OCI-M1 (cell line): ENCODE measurements at places on chromosomes 4 and X.

- no peak for DNase-seq
Measured at GRCh38 chr4:146113171-146113570, 62.3 kb upstream of the LSM6 start.

DNA sequence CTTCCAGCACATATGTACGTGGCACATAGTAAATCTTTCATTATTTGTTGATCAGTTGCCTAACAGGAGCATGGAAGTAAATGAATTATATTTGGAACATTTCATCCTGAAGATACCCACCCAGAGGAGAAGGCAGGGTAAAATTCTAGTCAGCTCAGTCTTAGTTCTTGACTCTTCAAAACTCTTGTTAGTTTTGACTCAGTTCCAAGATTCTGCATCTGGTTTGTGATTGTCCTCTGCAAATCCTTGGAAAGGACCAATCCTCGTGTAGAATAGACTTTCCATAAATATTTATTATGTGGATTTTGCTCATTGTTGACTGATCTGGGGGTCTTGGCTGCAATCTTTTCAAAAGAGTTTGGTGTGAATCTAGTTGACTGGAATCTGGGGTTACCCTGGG lies 257.5 kb upstream of the FAT1 start:
- DNase-seq: no peak

GRCh38 chr4:138616775-138617174 lies 374.6 kb upstream of the SLC7A11 start:
- DNase-seq: no peak

DNA sequence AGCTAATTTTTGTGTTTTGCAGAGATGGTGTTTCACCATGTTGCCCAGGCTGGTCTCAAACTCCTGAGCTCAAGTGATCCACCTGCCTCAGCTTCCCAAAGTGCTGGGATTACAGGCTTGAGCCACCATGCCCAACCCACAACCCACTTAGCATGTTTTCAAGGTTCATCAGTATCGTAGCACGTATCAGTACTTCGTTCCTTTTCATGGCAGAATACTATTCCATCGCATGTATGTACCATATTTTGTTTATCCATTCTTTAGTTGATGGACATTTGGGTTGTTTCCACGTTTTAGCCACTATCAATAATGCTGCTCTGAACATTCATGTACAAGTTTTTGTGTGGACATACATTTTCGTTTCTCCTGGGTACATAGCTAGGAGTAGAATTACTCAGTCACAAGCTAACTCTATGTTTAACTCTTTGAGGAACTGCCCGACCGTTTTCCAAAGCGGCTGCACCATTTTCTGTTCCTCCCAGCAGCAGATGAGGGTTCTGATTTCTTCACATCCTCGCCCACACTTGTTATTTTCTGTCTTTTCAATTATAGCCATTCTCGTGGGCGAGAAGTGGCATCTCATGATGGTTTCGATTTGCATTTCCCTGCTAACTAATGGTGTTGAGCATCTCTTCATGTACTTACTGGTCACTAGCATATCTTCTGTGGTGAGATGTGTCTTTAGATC lies 32.5 kb downstream of the MAN2B2 start:
- no peak for DNase-seq

DNA sequence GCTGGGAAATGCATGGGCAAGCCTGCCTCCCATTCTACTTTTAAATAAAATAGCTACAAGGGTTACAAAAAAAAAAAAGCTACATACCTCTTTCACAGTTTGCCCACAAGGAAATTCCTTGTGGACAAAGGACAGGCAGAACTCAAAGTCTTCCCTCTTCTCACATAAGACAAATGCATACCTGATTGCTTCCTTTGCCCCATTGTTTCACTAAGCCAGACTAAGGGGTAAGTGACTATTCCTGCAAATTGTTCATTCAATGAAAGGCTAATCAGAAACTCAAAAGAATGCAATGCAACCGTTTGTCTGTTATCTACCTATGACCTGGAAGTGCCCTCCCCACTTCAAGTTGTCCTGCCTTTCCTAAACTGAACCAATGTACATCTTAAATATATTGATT lies 780.6 kb downstream of the FAM133A start:
- DNase-seq: no peak

DNA sequence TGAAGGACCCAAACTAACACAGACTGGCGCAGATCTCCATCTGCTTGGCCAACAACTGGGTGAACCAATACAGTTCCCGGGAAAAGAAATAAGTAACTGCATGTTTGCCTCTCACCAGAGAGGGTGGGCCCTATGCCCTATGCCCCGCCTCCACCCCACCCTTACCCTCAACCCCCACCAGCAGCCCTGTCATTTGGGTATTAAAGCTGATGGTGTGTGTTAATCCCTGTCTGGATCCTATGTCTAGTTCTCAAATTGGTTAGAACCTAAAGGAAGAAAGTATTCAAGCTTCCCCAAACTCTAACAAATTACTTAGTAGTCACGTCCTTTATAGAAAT lies 19.0 kb downstream of the SMPX start:
- DNase-seq: no peak

DNA sequence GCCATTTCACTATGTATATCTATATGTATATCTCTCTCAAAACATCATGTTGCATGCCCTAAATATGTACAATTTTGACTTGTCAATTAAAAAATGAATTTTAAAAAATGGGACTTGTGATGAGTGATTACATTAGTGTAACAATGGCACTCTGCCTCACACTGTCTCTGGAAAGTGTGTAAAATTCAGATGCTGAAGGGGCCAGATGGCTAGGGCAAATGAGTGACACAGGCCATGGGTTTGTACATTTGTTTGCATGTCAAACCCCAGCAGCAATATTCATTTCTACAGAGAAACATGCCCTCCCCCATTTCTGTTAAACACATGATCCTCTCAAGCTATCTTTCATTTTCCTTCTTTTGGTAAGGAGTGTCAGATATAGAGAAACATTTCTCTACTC lies 8.1 kb downstream of the SCARB2 start:
- no peak for DNase-seq

- no peak for DNase-seq
Measured at GRCh38 chr4:76596713-76597112, 161.7 kb downstream of the SHROOM3 start.

DNA sequence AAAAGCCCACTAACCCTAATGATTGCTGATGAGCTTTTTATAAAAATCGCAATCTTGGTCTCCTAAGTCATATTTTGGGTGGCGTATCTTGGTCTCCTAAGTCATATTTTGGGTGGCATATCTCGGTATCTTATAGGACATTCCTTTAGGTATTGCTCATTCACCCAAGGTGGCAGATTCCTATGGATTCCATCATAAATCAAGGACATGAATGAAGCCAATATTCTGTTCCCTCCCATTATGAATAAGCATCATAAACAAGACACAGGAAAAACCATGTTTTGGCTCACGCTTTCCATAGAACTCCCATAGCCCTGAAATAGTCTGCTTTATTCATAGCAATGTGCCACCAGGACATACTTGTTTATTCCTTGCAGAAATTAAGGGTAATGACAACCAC lies 95.0 kb upstream of the CD99 start:
- DNase-seq: no peak

GRCh38 chr4:184893801-184894571 lies 68.2 kb upstream of the ACSL1 start:
- no peak for DNase-seq

- no peak for DNase-seq
Measured at GRCh38 chrX:11619441-11619840, 46.3 kb downstream of the ARHGAP6 start.

DNA sequence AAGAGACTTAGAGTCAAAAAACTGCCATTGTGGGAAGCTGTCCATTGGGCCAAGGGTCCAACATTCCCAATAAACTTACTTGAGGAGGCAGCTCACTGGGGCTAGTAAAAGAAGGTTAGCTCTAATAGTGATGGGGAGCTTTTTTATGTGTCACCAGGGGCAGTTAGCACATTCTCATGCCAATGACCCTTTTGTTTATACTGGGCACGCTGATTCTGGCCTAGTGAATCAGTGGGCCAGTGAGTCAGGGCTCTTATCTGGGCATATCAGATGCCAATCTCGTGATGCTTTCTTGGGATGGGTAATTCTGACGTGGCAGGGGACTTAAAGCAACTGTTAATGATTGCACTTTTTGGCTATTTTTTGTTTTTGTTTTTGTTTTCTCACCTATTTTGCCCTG lies 27.8 kb downstream of the TCEAL1 start:
- DNase-seq: no peak

DNA sequence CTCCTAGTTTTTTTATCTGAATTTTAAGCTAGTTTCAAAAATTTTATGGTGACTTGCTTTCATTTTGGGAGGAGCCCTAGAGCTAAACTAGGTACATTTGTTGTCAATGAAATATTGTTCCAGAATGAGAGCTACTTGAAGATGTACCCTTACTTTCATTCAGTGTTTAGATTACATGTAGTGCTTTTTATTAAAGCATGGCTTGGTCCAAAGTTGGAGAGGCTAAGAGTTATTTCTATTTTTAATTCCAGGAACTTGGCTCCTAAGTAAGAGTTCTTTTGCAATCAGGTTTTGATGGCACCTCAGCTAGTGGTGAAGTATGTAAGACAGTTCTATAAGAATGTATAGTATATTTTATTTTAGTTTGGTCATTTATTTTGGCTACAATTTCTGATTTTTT lies 165.5 kb downstream of the PRR32 start:
- DNase-seq: no peak

DNA sequence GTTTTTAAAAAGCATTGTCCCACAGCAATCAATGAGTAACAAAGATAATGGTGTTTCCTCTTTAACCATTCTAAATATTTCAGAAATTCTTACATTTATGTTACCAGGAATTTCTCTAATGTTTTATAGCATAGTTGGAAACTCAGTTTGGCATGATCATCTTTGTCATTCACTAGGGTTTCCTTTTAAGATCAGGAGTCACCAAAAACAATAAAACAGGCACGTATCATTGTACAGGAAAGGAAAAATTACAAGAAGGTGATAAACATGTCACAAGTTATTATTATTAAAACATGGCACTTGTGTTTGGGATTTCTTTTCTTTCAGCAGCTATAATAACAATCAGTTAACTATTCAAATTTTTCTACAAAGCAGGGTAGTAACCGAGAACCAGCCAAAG lies 84.0 kb downstream of the SLC10A7 start:
- DNase-seq: peak; percentile 44

DNA sequence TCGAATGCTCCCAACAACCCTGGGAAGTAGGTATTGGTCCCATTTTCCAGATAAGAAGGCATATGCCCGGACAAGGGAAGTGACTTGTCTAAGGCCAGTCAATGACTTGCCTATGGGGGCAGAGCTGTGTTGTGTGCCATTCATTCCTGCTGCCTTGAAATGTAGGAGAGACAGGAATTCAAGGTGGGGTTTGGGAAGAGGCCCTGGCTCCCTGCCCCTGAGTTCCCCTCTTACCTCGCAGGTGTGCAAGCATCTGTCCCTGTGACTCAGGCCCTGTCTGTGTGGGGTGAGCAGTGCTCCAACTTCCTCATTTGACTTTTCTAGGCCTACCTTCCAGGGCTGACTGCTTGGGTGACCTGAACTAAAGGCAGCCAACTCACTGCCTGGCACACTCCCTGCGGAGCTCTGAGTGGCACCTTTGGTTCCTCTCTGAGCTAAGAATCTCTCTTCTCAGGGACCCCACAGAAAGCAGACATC lies 5.1 kb downstream of the EFNB1 start:
- DNase-seq: no peak

- peak; percentile 38 for DNase-seq
Measured at GRCh38 chr4:125316401-125316790, 1.6 kb downstream of the FAT4 start.

DNA sequence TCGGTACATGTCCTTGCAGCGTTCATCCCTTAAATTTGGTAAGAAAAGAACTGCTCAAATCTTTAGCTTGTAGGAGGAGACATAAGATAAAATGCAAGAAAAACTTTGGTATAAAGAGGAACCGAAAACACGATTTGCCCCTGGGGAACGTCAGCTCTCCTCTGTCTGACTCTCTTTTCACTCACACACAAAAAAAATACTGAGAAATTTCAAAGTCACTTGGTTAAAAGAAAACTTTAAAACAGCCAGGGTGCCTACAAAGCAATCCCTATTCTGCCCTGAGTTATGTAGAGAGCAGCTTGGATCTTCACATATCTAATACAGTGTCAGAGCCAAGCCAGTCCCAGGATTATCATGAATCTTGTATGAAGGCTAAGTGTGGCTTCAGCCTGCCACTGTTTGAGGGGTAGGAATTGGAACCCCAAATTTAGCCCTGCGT lies 248.5 kb upstream of the CXXC4 start:
- no peak for DNase-seq

GRCh38 chr4:4430492-4431195 lies 43.7 kb downstream of the NSG1 start:
- DNase-seq: peak; percentile 75

DNA sequence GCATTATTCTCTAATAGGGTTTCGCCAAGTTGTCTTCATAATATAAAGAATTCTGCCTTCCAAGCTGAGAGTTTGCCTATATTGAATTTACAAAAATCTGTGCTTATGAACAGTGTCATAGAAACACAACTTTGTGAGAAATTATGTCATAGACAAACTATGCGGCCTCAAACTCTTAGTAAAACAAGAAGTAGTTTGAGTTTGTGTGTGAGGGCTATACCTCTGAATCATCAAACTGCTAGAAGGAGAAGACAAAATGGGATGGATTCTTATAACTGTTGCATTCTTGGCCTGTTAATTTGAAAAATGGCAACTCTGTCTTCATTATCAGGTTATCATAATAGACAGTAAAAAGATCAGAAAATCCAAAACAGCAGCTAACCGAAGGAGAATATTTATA lies 46.1 kb upstream of the NAP1L5 start:
- DNase-seq: no peak

- DNase-seq: no peak
Measured at GRCh38 chrX:150574559-150575418, 6.4 kb downstream of the MTM1 start.

DNA sequence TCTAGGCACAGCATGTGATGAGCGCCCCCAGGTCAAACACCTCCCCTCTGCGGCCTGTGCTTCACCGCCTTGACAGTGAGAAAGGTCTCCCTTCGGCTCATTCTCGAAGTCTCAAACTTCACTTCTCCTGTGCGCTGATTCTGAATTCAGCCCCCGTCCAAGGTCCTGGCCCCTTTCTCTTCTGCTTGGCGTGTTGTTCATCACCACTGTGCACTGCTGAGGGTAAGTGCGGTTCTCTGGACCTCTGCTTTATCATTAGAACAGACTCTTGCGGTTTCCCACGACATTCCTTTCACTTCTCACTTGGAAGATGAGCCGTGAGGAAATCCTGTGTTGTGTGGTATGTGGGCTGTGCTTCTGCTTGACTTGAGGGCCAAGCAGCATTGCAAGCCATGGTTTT lies 11.9 kb downstream of the HTT-AS start:
- DNase-seq: peak; percentile 75

- DNase-seq: no peak
Measured at GRCh38 chr4:140255467-140255866, 101.5 kb upstream of the MAML3 start.

GRCh38 chrX:21905313-21905712 lies 35.2 kb upstream of the SMS start:
- DNase-seq: no peak

DNA sequence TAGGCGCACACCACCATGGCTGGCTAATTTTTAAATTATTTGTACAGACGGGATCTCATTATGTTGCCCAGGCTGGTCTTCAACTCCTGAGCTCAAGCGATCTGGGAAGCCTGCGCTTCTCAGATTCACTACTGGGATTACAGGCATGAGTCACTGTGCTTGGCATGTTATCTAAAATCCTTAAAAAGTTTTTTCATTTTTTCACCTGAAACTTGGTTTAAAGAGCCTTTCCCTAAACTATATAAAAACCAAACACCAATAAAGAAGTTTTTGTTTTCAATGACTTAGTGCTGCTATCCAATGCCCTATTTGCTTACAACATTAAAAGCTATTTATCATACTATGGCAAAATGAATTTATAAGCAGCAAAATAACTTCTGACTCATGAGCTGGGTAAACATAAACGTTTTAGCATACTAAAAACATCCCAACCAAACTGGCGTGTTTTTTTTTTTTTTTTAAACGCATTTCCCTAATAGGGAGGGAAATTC lies 127.8 kb downstream of the UBE2K start:
- DNase-seq: no peak
